Hematopoietic multipotent progenitor cell treated with erythropoietin and hydrocortisone succinate and interleukin-3 and kit ligand, for 4 days (in vitro differentiated cells): ENCODE measurements at places on chromosomes 2 and 18.

GRCh38 chr18:28153485-28154065 is 23.4 kb downstream of the CDH2 start:
- DNase-seq: no peak

GRCh38 chr2:143745060-143745459 is 615.8 kb downstream of the ARHGAP15 start:
- no peak for DNase-seq

- no peak for DNase-seq
These were observed 13.7 kb upstream of the INO80C start for GRCh38 chr18:35511428-35511827.

- no peak for DNase-seq
These were observed 5.6 kb upstream of the GALNT5 start for GRCh38 chr2:157251932-157252331.

- no peak for DNase-seq
These were observed 345.7 kb downstream of the DYSF start for GRCh38 chr2:71799013-71799575.

DNA sequence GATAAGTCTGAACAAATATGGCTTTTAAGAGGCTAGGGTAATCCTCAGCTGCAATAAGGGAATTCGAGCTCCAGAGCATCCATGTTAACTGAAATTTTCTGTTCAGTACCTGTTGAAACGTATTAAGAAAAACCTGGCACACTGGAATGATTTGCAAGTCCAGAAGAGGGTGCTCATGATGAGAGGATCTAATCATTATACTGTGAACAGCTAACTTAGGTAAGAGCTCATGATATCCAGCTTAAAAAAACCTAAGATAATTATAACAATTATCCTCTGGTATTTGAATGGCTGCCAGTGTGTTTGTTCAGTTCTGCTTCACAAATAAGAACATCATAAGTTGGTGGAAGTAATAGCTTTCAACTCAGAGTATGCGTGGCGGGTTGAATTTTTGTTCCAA is 1118.3 kb upstream of the DDX18 start:
- no peak for DNase-seq

DNA sequence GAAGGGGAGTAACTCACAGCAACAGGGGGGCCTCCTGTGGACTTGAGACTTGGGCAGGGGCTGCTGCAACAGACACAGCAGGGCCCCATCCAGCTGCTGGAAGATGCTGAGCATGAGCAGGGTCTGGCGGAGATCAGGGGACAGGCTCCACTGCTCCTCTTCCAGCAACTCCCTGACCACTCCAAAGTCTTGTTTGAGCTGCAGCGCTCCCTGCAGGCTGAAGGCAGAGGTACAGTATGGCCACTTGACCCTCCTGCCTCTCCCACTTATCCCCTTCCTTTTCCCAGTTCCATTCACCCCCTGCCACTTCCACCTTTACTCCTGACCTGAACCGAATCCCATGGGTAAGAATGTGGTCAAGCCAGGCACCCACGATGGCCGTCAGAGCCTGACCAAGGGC is 2.4 kb upstream of the MRPL53 start:
- DNase-seq: no peak

DNA sequence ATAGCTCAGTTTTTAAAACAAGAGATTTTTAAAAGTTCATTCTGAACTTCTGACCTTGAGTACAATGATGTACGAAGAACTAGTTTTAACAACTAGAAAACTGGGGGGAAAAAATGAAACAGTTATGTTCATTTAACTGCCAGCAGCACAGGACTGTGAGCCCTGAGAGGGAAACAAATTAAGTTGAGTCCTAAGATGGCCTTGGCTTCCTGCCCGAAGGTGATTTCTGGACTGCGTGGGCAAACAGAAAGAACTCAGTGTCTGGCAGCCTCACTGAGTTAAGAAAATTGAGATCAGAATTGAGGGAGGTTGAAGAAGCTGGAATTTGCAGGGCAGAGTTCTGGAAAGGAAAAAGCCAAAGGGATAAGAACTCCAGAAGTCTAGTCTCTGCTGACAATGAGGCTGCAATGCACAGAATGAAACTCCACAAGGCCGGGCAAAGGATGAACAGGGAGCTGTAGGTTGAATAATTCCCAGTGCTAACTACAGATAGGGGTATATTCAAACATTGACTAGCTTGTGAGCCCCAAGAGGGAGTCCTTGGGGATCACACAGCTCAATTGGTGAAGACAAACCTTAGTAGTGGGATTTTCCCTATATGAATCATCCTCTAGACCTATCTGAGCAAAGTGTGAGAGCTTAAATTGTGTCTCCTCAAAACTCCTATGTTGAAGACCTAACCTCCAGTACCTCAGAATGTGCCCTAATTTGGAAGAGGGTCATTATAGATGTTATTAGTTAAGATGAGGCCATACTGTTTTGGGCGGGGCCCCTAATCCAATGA is 13.1 kb upstream of the CRACDL start:
- no peak for DNase-seq

DNA sequence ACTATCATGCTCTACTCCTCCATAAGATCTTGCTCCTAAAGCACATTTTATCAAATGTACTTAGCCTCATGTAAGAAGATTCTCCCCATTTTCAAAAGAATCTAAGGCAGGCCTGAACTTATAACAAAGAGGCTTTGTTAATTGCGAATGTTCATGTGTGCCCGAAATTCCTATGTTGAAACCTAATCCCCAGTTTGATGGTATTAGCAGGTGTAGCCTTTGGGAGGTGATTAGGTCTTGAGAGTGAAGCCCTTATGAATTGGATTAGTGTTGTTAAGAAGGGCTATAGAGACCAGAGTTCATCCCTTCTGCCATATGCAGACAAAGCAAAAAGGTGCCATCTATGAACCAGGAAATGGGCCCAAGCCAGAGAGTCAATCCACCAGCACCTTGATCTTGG is 234.5 kb downstream of the PAX3 start:
- no peak for DNase-seq

DNA sequence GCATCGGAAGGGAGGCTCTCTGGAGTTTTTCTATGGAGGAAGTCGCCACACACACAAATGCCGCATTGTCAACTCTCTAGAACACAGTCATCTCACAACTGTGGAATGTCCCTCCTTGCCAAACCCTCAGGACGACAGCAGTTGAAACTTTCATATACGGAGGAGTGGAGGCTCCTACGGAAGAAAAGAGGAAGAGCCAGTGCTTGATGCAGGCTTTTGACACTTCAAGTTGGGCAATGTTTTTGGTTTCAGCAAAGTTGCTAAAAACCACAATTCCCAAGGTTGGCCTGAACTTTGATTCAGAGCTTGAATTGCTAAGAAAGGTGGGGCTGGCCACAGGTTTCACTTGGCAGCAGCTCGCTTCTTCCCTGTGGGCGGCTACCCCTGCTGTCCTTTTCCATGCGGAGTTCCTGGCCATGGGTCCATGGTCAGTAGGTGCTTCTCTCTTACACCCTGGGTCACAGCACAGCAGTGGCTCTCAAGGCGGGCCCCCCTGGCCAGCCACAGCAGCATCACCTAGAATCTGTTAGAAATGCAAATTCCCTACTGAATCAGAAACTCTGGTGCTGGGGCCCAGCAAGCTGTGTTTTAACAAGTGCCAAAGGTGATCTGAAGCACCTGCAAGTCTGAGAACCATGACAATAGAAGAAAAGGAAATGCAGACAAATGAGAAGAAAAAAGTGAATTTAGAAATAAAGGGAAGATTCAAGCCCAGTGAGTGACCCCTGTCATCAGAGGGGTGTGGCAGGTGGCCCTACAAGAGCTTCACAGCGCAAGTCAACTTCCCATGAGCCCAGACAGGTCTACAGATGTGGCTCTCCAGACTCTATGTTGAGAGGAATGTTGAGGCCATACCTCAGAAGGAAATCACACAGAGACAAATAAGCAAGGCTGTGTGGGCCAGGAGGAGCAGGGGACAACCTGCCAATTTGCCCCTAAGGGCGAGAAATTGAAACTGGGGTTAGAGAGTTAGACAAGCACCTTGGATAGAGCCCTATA is 856.4 kb downstream of the RNF144A start:
- peak; percentile 72 for DNase-seq

GRCh38 chr18:12855916-12856315 is 28.1 kb downstream of the PTPN2 start:
- no peak for DNase-seq

DNA sequence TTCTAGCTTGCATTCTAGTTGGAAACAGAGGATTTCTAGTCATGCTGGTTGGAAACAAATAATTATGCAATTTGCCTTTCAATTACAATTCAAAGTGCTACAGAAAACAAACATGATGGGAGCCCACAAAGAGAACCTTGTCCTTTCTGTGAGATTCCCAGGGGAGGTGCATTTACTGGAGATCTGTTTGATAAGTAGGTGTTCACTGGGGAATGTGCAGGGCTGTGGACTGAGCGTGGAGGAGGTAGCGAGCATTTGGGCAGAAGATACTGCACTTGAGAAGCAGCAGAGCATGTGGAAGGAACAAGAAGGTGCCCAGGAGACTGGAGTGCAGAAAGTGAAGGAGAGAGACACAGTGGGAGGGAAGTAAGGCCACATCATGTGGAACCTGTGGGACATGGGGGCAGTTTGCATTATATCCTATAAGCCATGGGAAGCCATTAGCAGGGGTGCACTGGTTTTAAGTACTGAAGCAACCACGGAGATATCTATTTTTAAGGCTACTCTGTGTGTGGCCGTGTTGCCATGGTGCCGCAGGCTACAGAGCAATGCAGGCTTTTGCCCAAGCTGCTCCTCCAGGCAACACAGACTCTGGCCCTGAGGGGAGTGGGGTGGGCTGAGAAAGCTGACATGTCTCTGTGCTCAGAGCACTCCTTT is 154.0 kb downstream of the ANTXR1 start:
- DNase-seq: no peak

DNA sequence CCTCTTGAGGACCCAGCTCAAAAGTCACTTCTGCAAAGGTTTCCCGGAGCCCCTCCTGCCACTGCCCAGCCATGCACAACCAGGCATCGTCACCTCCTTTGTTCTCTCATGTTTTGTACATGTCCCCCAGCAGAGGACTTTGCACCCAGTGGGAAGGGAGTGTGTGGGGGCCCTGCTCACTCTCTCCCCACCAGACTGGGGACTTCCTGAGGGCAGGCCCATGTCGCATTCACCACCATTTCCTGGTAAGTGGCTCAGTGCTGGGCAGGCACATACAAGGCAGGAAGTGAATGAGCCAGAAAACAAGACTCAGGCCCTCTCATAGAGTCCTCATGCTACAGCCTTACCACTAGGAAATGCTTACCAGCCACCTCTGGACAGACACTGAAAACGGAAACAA is 18.9 kb downstream of the MRPL35 start:
- no peak for DNase-seq

- DNase-seq: no peak
These were observed 31.4 kb downstream of the ORC4 start for GRCh38 chr2:147989102-147989501.

- DNase-seq: no peak
These were observed 436.6 kb downstream of the LRATD1 start for GRCh38 chr2:15069149-15069548.

DNA sequence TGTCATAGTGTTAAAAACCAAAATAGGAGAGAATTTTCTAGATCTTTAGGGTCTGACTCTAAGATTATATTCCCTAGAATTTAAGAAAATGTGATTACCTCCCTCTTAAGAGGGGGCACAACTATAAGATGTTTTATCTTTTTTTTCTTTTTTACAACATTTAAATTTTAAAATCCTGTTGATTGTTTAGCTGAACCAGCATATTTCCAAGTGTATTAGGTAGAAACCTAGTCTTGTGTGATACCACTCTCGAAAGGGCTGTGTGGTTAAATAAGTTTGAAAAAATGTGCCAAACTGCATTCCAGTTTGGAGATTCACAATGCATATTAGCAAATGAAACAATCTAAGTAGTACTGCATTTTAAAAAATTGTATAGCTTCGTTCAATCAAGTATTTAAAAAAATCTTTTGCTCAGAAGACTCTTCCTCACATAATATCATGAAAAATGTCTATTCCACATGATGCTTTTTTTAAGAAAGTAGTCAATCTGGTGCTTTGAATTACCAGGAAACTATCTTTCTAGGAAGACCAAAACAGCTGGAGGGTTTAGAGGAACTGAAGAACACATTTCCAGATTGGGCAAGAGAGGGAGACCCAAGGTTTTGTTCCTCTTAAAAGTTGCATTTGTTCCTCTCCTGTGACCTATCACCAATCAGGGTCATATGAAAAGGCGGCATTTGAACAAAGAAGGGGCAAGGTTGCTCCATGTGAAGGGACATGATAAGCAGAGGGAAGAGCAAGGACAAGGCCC is 98.8 kb downstream of the DPP4 start:
- peak; percentile 70 for DNase-seq

GRCh38 chr2:60492548-60492947 is 60.9 kb downstream of the BCL11A start:
- DNase-seq: no peak

GRCh38 chr2:176813621-176814049 is 399.0 kb upstream of the HNRNPA3 start:
- no peak for DNase-seq

DNA sequence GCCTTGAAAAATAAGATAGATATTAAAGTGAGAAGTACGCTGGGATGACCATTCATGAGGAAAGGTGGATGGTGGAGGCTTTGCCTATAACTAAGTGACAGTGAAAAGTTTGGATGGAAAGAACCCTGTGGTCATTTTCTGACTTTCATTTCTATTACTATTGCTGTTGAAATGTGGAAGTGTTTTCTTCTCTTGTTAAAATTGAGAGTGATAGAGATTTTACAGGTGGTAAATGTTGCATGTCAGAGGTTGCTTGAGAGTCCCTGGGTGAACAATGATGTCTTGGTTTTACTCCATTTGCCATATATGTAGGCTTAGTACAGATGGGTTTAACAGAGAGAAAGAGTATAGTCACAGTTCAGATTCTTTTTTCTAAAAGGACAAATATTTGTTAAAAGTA is 18.4 kb downstream of the NCOA1 start:
- DNase-seq: no peak

GRCh38 chr2:18096836-18097405 is 218.5 kb downstream of the KCNS3 start:
- no peak for DNase-seq

DNA sequence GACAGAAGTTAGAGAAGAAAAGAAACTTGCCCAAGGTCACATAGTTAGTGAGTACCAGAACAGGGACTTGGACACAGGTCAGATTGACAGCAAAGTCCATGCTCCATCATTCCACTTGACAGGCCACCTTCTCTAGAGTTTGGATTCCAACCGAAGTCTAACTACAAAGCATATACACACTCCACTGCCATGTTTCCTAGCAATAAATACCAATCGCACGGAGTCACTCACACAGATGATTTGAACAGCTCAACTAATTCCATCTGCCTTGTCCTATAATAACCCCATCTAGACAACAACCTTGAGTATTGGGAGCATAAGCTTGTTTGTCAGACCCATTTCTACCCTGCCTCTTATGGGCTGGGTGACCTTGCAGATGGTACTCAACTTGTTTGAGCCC is 334.6 kb upstream of the MGAT5 start:
- DNase-seq: no peak

GRCh38 chr2:237450583-237450982 is 36.5 kb upstream of the MLPH start:
- DNase-seq: no peak

- DNase-seq: no peak
These were observed 50.5 kb downstream of the PAPOLG start for GRCh38 chr2:60806595-60806987.

DNA sequence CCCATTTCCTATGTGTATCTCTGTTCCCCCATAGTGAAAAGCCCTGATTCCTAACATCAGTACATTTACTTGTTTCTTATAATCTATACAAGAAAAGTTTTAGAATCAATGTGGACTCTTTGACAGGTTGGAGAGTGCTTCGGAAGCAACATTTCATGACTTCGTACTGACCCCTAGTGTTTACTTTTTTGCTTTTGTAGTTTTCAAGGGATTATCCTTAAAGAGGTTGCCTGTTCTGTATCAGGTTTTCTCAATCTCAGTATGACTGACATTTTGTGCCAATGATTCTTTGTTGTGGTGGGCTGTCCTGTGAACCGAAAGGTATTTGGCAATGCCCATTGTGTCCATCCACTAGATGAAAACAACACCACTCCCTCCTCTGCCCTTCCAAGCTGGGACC is 43.3 kb upstream of the SERPINB2 start:
- peak; percentile 69 for DNase-seq
